Stimulated activated CD4-positive, alpha-beta T cell treated with anti-CD3 and anti-CD28 coated beads, Interleukin-15, amount 100 ng/mL, for 48 hours (primary cell): ENCODE measurements at places on chromosomes 2 and 18.

DNA sequence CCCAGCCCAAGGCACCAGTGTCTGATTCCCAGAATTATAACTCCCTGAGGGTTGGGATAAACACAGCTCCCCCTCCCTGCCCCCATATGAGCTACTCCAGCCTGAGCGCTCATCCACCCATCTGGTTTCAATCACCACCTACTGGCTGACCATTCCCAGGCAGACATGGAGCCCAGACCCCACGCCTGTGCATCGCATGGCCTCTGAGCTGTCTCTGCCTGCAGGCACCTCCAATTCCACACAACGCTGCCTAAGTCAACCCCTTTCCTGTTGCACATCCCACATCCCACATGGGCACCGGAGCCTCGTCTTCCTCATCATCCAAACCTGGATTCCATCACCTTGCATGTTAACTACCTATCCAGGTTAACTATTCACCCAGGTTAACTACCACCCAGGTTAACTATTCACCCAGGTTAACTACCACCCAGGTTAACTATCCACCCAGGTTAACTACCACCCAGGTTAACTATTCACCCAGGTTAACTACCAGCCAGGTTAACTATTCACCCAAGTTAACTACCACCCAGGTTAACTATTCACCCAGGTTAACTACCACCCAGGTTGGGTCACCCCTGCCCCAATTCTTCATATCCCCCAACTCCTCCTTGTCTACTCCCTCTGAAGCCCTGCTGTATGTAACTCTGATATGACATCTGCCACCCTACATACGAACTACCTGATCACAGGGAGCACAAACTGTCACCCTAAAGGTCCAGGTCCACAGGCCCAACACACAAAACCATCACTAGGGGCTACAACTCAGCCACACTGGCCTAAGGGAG is 47.8 kb downstream of the TEX51 start:
- DNase-seq, result no peak

GRCh38 chr2:7053650-7054265 is 136.5 kb downstream of the RNF144A start:
- no peak for DNase-seq

DNA sequence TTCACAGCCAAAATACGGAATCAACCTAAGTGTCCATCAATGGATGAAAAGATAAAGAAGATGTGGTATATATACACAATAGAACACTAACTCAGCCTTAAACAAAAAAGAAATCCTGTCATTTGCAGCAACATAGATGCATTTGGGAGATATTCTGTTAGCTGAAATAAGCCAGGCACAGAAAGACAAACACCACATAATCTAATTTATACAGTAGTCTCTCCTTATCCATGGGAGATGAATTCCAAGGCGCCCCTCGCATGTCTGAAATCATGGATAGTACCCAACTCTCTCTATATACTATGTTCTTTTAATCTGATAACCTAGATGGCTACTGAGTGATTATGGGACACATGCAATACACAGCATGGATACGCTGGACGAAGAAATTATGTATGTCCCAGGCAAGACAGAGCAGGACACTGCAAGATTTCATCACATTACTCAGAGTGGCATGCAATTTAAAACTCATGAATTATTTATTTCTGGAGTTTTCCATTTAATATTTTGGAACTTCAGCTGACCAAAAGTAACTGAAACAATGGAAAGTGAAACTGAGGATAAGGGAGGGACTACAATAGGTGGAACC is 39.5 kb downstream of the ORC4 start:
- DNase-seq, result no peak

- no peak for DNase-seq
These were observed 467 bp upstream of the WDR35 start for GRCh38 chr2:19990416-19990728.

- no peak for DNase-seq
These were observed 82.3 kb downstream of the INPP5D start for GRCh38 chr2:233142355-233142897.

DNA sequence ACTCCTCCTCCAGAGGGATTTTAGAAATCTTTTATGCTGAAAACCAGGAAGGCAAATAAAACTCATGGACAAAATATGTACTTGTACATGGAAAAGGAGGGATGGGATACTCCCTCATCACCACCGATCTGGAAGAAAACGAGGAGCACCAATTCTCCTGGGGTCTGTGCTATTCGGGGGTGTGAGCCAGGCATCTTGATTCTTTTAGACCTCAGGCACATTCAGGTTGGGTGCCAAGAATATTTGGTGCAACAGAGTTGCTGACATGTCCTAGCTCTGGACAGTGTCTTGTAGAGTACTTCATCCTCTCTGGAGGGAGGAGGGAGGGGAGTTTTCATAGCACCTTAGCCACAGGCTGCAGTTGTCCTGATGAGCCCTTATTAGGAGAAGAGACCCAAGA is 163.0 kb downstream of the PRKCE start:
- DNase-seq, result no peak

DNA sequence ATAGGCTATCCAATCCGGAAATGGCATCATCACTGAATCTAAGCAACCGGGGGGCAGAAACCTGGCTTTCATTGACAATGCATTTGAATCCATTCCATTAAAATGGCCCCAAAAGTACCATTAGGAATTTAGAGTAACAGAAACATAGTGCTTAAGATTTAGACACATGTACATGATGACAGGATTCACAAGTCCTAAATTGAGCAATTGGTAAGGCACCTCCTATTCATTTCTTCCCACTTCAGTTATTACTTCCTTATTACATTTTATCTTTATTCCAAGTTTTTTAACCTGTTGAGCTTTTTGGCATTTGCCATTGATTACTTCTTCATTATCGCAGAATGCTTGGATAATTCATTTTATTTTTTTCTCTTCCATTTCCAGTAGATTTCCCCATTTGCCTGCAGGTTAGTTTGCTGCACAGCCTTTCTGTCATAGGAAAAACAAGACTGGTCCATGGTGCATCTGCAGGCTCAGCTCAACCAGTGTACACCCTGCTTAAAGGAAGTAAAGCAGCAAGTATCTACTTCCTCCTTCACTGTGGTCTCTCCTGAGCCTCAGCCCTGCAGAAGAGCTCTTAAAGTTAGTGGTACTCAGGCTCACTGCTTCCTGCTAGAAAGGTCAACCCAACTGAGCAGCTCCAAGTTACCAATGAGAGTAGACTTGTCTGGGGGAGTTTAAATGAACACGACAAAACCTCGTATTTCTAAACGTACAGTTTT is 89.2 kb downstream of the DOCK10 start:
- no peak for DNase-seq

GRCh38 chr2:181394741-181395437 is 62.3 kb upstream of the ITGA4 start:
- DNase-seq, result no peak

GRCh38 chr2:101187131-101187530 is 35.9 kb upstream of the TBC1D8 start:
- DNase-seq, result no peak

- no peak for DNase-seq
These were observed 29.5 kb downstream of the KIAA2012 start for GRCh38 chr2:202102425-202103000.

- DNase-seq, result no peak
These were observed 25.0 kb downstream of the CCDC102B start for GRCh38 chr18:68822926-68823325.

- DNase-seq, result no peak
These were observed 509.7 kb downstream of the TDRD15 start for GRCh38 chr2:21633466-21633865.

DNA sequence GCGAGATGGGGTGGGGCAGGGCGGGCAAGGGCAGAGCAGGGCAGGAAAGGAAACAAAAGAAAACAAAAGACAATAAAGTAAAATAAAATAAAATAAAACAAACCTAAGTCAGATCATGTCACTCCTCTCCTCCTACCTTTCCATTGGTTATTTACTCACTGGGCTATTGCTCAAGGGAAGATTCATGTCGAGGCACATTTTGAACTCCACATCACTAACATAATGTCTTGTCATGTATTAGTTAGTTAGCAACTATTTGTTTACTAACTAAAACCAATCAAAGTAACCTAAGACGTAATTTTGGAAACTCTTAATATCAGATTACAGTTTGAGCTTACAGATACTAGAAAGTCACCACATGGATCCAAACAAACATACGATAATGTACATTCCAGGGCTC is 2.2 kb downstream of the C1D start:
- no peak for DNase-seq

- no peak for DNase-seq
These were observed 42.7 kb upstream of the POLE4 start for GRCh38 chr2:74915743-74916142.

DNA sequence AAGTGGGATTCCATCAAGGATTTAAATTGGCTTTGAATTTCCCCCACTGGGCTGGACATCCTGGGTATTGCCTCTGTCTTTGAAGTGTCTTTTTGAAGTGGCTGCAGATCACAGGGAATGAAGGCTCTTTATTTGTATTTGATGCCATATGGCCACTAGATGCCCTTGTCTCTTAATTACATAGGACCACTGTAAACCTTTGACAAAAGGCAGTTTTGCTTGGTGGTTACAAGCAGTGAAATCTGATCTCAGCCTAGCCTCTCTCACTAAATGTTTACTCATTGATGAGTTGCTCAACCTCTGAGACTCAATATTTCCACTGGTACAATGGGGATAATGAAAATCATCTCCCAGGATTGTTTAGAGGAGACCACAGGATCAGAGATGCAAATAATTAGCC is 102.2 kb downstream of the INSIG2 start:
- no peak for DNase-seq

DNA sequence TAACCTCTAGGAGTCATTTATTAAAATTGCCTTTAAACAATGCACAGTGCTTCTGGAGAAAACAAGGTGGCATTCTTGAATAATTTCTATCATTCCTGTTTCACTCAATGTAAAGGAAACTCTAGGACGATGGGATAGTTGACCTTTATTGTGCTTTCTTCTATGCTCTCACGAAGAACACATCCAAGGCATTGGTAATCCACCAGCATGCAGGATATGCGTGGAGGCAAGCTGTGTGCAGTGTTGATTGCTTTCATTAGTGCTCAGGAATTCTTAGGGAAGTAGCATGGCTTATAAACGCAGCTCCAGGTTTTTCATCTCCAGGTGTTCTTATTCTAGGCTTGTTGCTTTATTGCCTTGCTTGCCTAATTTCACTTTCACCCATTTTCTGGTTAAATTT is 58.4 kb upstream of the CAVIN2 start:
- DNase-seq, result no peak

DNA sequence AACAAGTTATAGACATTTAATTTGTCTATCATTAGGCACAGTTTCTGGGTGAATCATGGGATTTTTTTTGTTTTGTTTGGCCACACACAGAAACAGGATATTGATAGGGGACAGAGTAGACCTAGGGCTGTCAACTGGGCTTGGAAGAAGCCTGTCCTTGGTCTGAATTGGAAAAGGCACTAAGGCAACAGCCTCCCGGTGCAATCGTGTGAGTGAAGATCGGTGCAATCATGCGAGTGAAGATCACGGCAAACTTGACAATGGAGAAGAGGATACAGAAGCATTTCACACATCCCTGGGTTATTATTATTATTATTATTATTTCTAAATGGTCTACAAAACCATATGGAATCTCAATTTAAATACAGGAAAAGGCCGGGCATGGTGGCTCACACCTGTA is 94.5 kb downstream of the ACKR3 start:
- no peak for DNase-seq

- DNase-seq, result no peak
These were observed 847 bp downstream of the HOXD8 start for GRCh38 chr2:176130147-176130956.

GRCh38 chr2:88737385-88737784 is 45.9 kb downstream of the RPIA start:
- no peak for DNase-seq

DNA sequence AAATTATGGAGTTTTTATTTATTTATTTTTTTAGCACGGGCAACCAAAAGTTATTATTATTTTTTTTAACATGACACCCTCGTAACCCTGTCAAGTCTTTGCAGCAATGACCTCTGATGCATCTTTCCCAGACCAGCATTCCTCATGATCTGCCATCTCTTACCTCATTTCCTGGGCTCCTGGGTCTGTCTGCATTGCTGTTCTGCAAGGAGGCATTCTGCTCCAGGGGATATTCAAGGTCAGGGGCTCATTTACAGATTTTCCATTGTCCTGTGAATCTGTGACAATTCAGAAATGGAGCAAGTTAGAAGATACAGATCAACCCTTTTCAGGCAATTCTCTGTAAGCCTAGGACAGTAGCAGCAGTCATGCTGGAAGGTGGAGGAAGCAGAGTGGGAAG is 43.0 kb downstream of the NGEF start:
- no peak for DNase-seq

DNA sequence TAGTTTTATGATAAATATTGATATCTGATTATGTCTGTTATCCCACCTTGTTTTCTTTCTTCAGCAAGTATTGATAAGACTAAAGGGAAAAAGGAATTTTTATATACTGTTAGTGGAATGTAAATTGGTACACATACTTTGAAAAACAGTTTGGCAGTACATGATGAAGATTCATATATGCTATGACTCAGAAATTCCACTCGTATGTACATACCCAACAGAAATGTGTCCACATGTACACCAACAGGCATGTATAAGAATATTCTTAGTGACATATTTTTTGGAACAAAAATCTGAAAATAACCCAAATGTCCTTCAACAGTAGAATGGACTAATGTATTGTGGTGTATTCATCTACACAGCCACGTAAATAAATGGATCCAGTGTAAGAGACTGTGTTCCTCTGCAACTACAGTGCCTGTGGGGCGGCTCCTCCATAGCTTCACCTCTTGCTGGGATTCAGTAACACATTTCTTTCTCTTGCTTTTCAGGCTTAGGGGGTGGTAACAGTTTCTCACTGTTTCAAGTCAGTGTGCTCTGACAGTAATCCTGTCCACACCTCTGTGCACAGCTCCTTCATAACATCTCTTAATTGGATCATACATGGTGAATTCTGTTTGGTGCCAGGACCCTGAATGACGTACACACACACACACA is 35.5 kb upstream of the ALMS1 start:
- DNase-seq, result no peak

- DNase-seq, result no peak
These were observed 15.0 kb upstream of the KCNG2 start for GRCh38 chr18:79782566-79783308.

DNA sequence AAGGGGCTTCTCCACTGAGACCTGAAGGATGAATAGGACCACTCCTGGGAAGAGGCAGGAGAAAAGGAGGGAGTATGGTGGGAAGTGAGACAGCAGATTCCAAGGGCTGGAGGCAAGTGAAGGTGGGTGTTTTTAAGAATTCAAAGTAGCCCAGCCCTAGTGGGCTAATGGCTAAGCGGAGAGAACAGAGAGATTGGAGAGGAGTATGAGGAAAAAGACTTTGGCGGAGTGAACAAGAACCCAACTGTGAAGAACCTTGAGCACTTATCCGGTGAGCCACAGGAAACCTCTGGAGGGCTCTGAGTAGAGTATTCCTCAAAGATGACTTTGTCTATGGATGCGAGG is 142.6 kb downstream of the COPS8 start:
- DNase-seq, result no peak

GRCh38 chr2:135037831-135038230 is 9.4 kb downstream of the MAP3K19 start:
- no peak for DNase-seq

- DNase-seq, result no peak
These were observed 83.8 kb downstream of the PARD3B start for GRCh38 chr2:204628926-204629712.
